Activated naive CD8-positive, alpha-beta T cell treated with anti-CD3 and anti-CD28 coated beads, Interleukin-2, amount 10 ng/mL, durations not matched to agents 7 days and 5 days (primary cell): ENCODE measurements at places on chromosomes 4 and X. TPM values are rescaled to one million over a fixed set of nuclear protein-coding genes. Genes with fewer than 3 reads are reported as not detected.

The XAGE1A gene
- total RNA-seq: not detected

The COQ2 gene
- 15.5 TPM for total RNA-seq

The EMCN gene
- total RNA-seq: not detected

The RRAGB gene
- 10.5 TPM for total RNA-seq

The FHL1 gene
- total RNA-seq: 19.2 TPM

The SFRP2 gene
- total RNA-seq: not detected

DNA sequence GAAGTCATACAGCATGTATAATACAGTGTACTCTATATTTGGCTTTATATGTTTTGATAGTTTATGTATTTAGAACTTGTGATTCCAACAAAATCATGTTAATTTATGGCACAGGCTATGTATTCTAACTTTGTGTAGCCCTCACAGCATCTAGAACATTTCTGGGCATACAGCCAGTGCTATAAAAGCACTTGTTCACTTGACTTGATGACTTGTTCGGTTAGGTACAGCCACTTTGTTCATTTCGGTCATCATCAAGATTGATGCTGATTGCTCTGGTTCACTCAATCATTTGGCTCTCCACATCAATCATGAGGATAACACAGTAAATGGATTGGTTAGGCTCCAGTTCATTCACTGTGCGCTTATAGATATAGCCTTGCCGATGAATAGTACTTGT lies 97.6 kb upstream of the IRS4 start:
- no peaks in the 10 kb centered on the region for H3K27me3 ChIP-seq
- H3K4me3 ChIP-seq: no peak overlapping the region
- no peaks in the 10 kb centered on the region for H3K4me1 ChIP-seq
- H3K27ac ChIP-seq: no peak overlapping the region
- no peaks in the 10 kb centered on the region for H3K36me3 ChIP-seq

GRCh38 chr4:112516471-112517066 lies 589 bp upstream of the NEUROG2 start:
- peaks cover 88% of the 10 kb centered on the region for H3K27me3 ChIP-seq
- DNase-seq: peak; percentile 47
- no peaks in the 10 kb centered on the region for H3K36me3 ChIP-seq

GRCh38 chr4:5019274-5019673 lies at the start of gene CYTL1:
Gene CYTL1 (minus strand): TSS chr4:5019458. CDS start chr4:5019445, 13 bp downstream.
- H3K4me1 ChIP-seq: peaks cover 4% of the 10 kb centered on the region
- H3K36me3 ChIP-seq: no peaks in the 10 kb centered on the region
- no peak within 1 kb of the TSS for H3K27ac ChIP-seq
- DNase-seq: no peak

- H3K27me3 ChIP-seq: no peaks in the 10 kb centered on the region
- DNase-seq: no peak
- no peaks in the 10 kb centered on the region for H3K36me3 ChIP-seq
- peaks cover 21% of the 10 kb centered on the region for H3K4me1 ChIP-seq
- no peak overlapping the region for H3K27ac ChIP-seq
These were observed 5.4 kb downstream of the SCARB2 start for GRCh38 chr4:76208005-76208765.

GRCh38 chrX:130103605-130104004 lies 6.7 kb downstream of the ELF4 start:
- H3K4me1 ChIP-seq: peaks cover 39% of the 10 kb centered on the region
- no peaks in the 10 kb centered on the region for H3K27me3 ChIP-seq
- H3K4me3 ChIP-seq: no peak overlapping the region
- DNase-seq: no peak
- H3K36me3 ChIP-seq: peaks cover 13% of the 10 kb centered on the region
- H3K27ac ChIP-seq: no peak overlapping the region

DNA sequence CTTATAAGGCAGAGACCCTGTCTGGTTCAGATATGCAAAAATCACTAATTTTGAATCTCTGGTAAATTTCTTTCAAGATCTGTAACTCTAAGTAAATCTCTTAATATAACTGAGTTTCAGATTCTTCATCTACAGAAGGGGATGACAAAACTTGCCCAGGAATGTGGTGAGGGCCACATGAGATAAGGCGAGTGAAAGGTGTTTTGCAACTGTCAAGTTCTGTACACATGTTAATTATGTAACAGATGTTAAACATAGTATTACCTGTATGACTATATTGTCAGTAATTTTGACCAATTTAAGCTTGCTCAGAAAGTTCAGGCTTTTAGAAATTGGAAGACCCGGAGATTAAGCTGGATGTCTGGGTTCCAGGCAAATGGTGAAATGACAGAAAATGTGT lies 549 bp upstream of the GLRB start:
- peaks cover 20% of the 10 kb centered on the region for H3K27me3 ChIP-seq
- DNase-seq: no peak
- peaks cover 2% of the 10 kb centered on the region for H3K4me1 ChIP-seq
- no peak overlapping the region for H3K27ac ChIP-seq

- no peaks in the 10 kb centered on the region for H3K36me3 ChIP-seq
- peaks cover 7% of the 10 kb centered on the region for H3K4me1 ChIP-seq
- peaks cover 37% of the 10 kb centered on the region for H3K27me3 ChIP-seq
- H3K27ac ChIP-seq: no peak within 1 kb of the TSS
- peak within 1 kb of the TSS; percentile 69 for H3K4me3 ChIP-seq
- DNase-seq: peak; percentile 68
These were observed at the start of gene TLR2 for GRCh38 chr4:153684182-153684970. Gene TLR2 (plus strand): TSS chr4:153684280. CDS start chr4:153702908, 18,628 bp downstream.

DNA sequence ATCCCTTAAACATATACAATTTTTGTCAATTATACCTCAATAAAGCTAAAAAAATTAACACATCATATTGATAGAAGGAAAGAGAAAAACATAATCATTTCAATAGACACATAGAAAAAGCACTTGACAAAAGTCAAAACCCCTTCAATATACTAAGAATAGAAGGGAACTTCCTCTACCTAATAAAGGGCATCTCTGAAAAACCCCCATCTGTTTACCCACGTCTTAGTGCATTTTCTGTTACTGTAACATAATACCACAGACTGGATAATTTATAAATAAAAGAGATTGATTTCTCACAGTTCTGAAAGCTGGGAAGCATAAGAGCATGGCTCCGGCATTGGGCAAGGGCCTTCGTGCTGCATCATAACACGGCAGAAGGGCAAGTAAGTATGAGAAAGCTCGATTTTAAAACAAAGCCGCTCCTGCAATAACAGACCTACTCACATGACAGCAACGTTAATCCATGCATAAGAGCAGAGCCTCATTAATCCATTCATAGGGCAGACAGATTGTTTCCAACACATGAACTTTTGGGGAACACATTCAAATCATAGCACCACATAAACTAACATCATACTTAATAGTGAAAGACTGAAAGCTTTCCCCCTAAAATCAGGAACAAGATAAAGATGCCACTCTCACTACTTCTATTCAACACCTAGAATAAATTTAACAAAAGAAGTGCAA lies 15.7 kb downstream of the STEEP1 start:
- H3K36me3 ChIP-seq: peaks cover 5% of the 10 kb centered on the region
- H3K4me3 ChIP-seq: no peak overlapping the region
- DNase-seq: no peak
- H3K27ac ChIP-seq: no peak overlapping the region
